ENCODE measurements at places on chromosomes 5 and 9. TPM values are rescaled to one million over a fixed set of nuclear protein-coding genes. Genes with fewer than 3 reads are reported as not detected.

The C9orf50 gene
- not detected for total RNA-seq

The ZDHHC11 gene
- total RNA-seq = 1.7 TPM

- peaks cover 2% of the 10 kb centered on the region for H3K36me3 ChIP-seq
- H3K27me3 ChIP-seq = no peaks in the 10 kb centered on the region
- peaks cover 60% of the 10 kb centered on the region for H3K4me1 ChIP-seq
- no peak overlapping the region for H3K4me3 ChIP-seq
Measured at GRCh38 chr5:177301503-177302165, 1.9 kb downstream of the RAB24 start.

- DNase-seq = no peak
- no peak overlapping the region for H3K4me3 ChIP-seq
- no peak overlapping the region for H3K27ac ChIP-seq
- no peaks in the 10 kb centered on the region for H3K4me1 ChIP-seq
Measured at GRCh38 chr5:148107608-148108007, 43.8 kb downstream of the SPINK5 start.

GRCh38 chr9:35490155-35490909, 421 bp downstream of the RUSC2 start:
- H3K4me1 ChIP-seq = peaks cover 13% of the 10 kb centered on the region
- H3K27me3 ChIP-seq = peaks cover 39% of the 10 kb centered on the region
- H3K27ac ChIP-seq = no peak overlapping the region
- H3K36me3 ChIP-seq = no peaks in the 10 kb centered on the region
- H3K4me3 ChIP-seq = peak overlapping the region; percentile 67

All from B cell (primary cell).